ENCODE measurements at places on chromosomes 6 and 20.

DNA sequence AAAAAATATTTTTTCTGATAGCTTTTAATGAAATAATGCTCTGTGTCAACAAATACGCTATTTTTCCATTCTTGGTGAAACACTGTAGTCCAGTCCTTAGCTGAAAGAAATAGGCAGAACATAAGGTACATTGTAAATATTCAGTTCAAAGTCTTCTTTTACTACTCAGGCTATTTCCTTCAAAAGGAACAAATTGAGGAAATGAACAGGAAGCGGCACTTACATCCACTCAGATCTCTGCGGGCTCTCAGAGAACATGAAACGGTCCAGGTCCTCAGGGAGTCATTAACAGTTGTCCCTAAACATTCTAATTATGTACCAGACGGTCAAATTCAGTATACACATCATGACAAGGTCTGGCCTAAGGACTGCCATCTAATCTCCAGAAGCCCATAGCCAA lies 212.6 kb downstream of the KIF16B start:
- DNase-seq, result no peak
- no peaks in the 10 kb centered on the region for H3K27me3 ChIP-seq
- H3K4me1 ChIP-seq, result no peaks in the 10 kb centered on the region
- no peaks in the 10 kb centered on the region for H3K36me3 ChIP-seq

DNA sequence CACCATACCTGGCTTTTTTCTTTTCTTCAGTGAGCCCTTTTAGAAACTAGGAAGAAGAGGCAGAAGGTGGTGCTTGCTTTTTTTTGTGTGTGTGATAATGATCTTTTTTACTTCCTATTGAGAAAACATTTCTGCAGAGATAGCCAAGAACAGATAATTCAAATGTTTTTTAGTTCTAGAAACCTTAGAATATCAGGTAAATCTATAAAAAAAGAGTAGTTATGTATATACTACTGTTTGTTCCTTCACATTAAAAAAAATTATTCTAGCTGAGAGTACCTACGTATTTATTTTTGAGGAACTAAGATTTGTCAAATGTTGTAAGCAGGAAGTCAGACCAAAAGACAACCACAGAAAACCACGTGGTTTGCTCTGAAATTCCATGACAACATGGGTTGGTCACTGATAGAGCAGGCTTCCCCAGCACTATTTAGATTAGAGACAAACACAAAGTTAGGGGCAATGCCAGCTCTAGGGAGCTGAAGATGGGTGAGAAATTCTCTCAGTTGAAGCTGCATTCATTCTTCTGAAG lies 12.8 kb downstream of the STK4 start:
- no peak overlapping the region for H3K27ac ChIP-seq
- no peak overlapping the region for H3K4me3 ChIP-seq
- H3K36me3 ChIP-seq, result peaks cover 2% of the 10 kb centered on the region

DNA sequence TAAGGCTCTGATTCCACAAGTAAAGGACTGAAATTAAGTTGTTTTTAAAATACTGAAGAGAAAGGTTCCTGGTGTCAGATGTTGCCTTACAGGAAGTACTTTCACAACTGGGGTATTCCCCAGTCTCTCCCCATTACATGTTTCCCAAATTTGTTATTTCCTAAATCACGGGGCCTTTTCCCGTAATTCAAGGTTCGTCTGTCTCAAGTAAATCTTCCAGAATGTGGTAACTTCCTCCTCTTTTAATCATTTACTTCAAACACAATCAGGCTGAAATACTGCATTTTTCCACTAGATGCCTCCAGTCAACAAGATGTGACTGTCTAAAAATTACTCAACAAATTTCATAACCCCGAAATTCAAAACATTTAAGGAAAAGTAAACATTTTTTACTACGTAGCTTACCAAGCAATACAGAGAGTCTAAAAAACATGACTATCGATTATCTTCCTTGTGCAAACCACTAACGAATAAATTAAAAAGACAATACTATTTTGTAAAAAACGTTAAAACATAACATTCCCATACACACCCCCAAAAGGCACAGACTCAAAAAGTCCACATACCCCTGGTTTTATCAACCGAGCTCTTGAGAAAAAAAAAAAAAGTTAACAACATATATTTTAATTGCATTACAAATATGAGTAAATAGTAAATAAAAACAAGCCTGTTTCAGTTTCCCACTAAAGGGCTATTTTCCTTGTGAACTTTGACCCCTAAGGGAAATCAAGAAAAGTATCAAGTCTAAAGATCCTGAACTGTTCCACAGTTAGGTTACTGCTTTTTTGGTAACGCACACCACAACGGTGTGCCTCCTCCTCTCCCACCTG lies 1.7 kb downstream of the SOD2 start:
- no peak overlapping the region for H3K4me3 ChIP-seq

- no peak for DNase-seq
- H3K27ac ChIP-seq, result no peak overlapping the region
- H3K27me3 ChIP-seq, result no peaks in the 10 kb centered on the region
- H3K36me3 ChIP-seq, result no peaks in the 10 kb centered on the region
- H3K4me3 ChIP-seq, result no peak overlapping the region
Measured at GRCh38 chr6:146813554-146813953, 214.8 kb downstream of the ADGB start.

DNA sequence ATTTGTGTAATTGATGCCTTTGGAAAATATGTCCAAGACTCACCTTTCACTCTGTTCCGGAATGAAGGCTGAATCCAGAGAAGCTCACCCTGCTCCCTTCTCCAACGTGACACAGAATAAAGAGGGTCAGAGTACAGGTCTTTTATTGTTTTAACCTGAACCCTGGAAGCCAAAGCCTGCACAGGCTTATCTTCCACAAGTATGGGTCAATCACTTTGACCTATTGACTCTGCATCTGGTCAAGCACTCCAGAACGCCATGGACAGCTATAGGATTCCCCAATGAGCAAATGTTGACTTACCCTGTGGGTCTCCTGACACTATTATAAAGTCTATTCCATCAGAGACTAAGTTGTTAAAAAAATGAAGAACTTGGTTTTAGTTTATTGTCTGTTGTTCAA lies 158.4 kb upstream of the MYLIP start:
- H3K27ac ChIP-seq, result no peak overlapping the region
- H3K4me3 ChIP-seq, result no peak overlapping the region
- no peaks in the 10 kb centered on the region for H3K27me3 ChIP-seq
- no peaks in the 10 kb centered on the region for H3K36me3 ChIP-seq
- no peak for DNase-seq

DNA sequence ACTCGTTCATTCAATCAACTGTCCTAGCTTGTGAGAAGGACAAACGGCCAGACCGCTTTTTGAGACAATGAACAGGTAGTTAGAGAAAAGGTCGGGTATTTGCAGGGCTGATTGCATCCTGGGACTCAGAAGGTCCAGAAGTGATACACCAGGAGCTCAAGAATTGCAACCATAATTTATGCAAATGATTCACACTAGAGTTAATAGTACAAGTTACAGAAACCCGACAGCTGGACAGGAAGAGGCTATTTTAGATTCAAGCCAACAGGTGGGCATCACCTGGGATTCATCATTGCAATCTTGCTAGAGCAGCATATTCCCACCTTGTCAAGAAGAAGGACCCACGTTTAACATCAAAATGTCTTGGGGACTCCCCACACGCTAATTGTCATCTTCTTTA lies 83.5 kb downstream of the TNFAIP3 start:
- no peaks in the 10 kb centered on the region for H3K36me3 ChIP-seq
- DNase-seq, result no peak
- H3K27me3 ChIP-seq, result no peaks in the 10 kb centered on the region
- no peak overlapping the region for H3K4me3 ChIP-seq

- H3K36me3 ChIP-seq, result no peaks in the 10 kb centered on the region
- no peak overlapping the region for H3K27ac ChIP-seq
- DNase-seq, result peak; percentile 75
Measured at GRCh38 chr20:58048096-58048702, 180.3 kb downstream of the ANKRD60 start.

GRCh38 chr6:119446115-119446554 lies 96.6 kb upstream of the MAN1A1 start:
- H3K27me3 ChIP-seq, result no peaks in the 10 kb centered on the region
- DNase-seq, result peak; percentile 46
- no peaks in the 10 kb centered on the region for H3K36me3 ChIP-seq
- no peak overlapping the region for H3K27ac ChIP-seq
- no peak overlapping the region for H3K4me3 ChIP-seq

- no peak overlapping the region for H3K4me3 ChIP-seq
- no peaks in the 10 kb centered on the region for H3K27me3 ChIP-seq
- H3K27ac ChIP-seq, result no peak overlapping the region
Measured at GRCh38 chr6:47276377-47276776, 33.3 kb downstream of the TNFRSF21 start.

GRCh38 chr6:84166395-84166794 lies 61.0 kb downstream of the CEP162 start:
- no peak overlapping the region for H3K4me3 ChIP-seq
- no peaks in the 10 kb centered on the region for H3K36me3 ChIP-seq
- H3K4me1 ChIP-seq, result no peaks in the 10 kb centered on the region
- no peaks in the 10 kb centered on the region for H3K27me3 ChIP-seq
- no peak overlapping the region for H3K27ac ChIP-seq

GRCh38 chr20:23918101-23918862 lies 38.7 kb upstream of the CST5 start:
- H3K4me3 ChIP-seq, result no peak overlapping the region
- H3K27ac ChIP-seq, result no peak overlapping the region
- H3K36me3 ChIP-seq, result no peaks in the 10 kb centered on the region
- DNase-seq, result no peak
- H3K27me3 ChIP-seq, result no peaks in the 10 kb centered on the region
- H3K4me1 ChIP-seq, result no peaks in the 10 kb centered on the region

All from mesendoderm (in vitro differentiated cells).